Esophagus squamous epithelium (tissue), 5 donors: ENCODE measurements at places on chromosomes 12 and 14.

GRCh38 chr12:122227341-122227740, 1.5 kb upstream of the DIABLO start:
- DNase-seq = no peak

DNA sequence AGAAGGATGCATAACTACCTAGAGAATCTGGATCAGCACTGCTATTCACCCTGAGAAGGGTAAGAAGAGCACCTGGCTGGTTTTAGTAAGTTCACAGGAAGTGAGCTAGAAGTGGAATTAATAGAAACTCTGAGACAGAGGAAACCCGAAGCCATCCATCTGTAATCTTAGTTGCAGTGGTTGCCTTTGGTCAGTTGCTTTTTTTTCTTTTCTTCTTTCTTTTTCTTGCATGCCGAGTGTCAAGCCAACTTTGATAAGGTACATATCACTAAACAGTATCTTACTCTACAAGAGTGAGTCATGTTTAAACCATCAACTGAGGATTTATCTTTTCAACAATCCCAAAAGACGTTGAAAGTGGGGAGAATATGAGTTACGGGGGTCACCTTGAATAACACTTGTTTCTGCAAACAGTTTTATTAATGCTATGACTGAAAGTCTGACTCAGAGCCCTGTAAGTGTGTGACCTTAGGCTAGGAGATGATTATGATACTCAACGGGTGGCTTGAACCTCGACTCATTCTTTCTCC, 26.7 kb downstream of the C12orf75 start:
- no peak for DNase-seq

- no peak for DNase-seq
These were observed 19.1 kb downstream of the FBXW8 start for GRCh38 chr12:116929885-116930284.

GRCh38 chr12:51471111-51471864, 46.7 kb downstream of the SLC4A8 start:
- DNase-seq = no peak

- no peak for DNase-seq
These were observed 33.5 kb downstream of the KIF26A start for GRCh38 chr14:104171895-104172294.

- DNase-seq = no peak
These were observed at the start of gene WSCD2 for GRCh38 chr12:108129017-108129812. Gene WSCD2, plus strand, starts transcription at chr12:108129288. Its CDS starts 66,545 bp downstream, at chr12:108195833.

DNA sequence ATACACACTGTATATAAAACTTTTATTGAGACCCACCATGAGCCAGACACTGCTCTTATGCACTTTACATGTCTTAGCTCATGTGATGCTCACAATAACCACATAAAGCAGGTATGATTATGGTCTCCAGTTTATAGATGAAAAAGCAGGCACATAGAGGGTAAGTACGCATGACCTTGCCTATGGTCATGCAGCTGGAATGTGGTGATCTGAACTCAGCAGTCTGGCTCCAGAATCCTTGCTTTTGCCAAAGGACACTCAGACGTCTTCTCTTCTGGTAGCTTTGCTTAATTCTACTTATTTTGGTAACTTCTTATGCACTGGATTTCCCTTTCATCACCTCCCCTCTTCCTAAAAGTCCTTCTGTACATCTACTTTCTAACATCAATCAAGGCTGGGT, 103.3 kb upstream of the CRY1 start:
- no peak for DNase-seq

GRCh38 chr14:100979780-100980179, 76.3 kb upstream of the RTL1 start:
- DNase-seq = no peak

- no peak for DNase-seq
These were observed 10.2 kb downstream of the ERG28 start for GRCh38 chr14:75650253-75651058.

DNA sequence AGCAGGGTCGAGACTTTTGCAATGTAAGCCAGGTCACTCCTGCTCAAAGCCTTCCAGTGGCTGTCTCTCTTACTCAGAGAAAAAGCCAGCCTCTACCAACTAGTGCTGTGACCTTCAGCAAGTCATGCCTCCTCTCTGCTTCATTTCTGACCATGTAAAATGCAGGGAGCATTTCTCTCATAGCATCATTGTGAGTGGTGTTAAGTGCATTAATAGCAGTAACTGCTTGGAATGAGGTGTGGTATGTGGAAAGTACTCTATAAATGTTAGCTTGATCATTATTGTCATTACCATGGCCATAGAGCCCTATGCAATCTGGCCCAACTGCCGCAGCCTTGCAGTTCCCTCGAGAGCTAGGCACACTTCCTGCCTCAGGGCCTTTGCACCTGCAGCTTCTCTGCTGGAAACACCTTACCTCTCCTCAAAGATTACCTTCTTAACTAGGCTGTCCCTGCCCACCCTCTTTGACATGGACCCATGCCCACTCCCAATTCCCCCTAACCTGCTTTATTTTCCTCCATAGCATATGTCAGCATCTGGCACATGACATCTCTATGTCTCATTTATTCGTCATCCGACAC, 10.9 kb downstream of the PLEKHD1 start:
- no peak for DNase-seq

DNA sequence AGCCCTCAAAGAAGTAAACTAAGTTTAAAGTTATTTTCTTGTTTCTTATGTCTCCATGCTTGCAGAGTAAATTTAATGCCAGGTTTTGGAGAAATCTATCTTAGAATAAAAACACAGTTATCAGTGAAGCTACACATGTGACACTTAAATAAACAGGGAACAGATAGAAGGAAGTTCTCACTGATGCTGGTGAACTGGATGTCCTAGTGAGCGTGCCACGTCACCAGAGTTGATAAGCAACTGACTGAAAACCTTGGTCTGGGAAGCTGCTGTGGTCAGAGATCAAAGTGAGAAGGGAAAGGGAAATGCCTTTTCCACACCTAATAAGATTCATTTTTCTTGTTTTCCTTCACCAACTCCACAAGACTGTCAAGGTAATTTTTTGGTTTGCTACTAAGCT, 74.8 kb upstream of the PCED1B start:
- DNase-seq = no peak

DNA sequence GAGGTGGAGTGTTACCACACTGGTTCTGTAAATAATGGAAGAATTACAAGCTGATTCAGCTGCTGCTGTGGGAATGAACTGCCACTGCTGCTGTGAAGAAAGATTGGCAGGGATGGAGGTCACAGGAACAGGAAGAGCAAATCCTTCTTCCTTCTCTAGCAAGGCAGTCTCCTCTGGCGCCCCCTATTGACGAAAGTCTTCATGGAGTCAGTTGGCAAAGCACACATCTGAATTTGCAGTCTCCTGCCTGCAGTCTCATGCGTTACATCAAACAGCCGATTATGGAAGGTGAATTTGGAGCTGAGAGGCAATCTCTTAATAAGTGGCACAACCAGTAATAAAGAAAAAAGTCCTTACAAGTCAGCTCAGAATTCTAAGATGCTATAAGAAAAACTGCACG, 106.0 kb upstream of the TMTC1 start:
- DNase-seq = no peak

DNA sequence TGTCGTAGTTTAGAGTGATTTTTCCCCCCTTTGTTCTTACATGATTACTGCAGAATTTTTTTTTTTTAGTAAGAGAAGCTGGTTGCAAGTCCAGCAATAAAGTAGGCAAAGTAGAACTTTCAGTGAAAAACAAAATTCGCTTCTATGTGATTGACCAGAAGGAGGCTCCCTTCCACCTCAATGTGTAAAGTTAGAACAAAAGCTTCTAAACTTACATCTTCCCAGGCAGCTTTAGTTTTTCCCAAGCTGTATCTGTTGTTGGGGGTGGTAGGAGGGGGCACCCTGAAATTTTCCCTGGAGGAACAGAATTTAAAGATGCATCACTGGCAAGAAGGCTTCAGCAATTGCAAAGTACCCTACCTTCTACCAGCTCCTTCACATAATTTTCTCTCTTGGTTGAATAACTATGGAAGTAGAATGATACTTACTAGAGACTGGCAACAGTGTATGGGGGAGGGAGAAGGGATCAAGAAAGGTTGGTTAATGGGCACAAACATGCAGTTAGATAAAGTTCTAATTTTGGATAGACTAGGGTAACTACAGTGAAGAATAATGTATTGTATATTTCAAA, 87.3 kb upstream of the E2F7 start:
- DNase-seq = no peak

DNA sequence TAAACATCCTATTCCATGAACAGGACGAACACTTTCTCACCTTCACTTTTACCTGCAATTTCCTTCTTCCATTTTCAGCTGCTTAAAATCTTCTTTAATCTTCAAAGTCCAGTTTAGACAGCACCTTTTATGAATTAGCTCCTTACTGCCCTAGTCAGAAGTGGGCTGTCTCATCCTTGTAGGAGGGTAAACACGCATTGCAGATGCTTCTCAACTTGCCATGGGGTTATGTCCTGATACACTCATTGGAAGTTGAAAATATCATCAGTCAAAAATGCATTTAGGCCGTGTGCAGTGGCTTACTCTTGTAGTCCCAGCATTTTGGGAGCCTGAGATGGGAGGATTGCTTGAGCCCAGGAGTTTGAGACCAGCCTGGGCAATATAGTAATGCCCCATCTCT, 35.2 kb downstream of the HMGA2 start:
- no peak for DNase-seq

GRCh38 chr14:72756967-72757366, 136.9 kb downstream of the DPF3 start:
- no peak for DNase-seq

DNA sequence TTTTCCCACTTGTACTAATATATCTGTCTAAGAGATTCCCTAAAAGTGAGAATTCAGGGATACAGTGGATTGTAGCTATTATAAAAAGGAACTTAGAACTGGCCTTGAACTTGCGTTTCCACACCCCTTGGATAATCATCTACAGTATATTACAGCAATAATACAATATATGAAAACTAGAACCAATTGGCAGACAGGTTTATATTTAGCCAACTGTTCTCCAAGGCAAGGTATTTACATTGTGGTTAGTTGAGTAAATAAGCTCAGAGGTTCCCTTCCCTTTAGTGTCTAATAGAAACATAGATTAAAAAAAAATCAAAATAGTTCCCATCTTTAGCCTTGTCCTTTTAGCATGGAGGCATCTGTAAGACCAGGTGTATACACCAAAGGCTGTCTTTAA, 42.1 kb downstream of the LIMA1 start:
- DNase-seq = no peak

DNA sequence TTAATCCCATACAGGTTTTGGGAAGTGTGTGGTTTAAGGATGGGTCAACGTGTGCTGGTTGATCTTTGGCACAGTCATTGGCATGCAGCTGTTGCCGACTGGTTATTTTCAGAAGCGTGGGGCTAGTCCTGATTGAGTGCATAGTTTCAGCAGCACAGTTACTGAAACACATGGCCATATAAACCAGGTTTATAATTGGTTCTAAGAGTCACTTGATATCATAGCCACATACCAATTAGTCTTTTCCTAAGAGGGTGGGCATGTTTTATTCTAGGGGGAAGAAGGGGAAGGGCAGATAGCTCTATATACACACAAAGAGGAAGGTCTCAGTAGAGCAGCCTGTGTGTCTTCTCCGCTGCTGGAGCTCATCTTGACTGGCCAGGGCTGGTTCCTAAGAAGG, 11.0 kb upstream of the RPS6KL1 start:
- DNase-seq = no peak

GRCh38 chr12:53659571-53659981, 16.3 kb downstream of the ATP5MC2 start:
- DNase-seq = no peak

- DNase-seq = no peak
These were observed 123.8 kb upstream of the PTPRQ start for GRCh38 chr12:80320121-80320678.

- no peak for DNase-seq
These were observed 41.7 kb downstream of the RASSF9 start for GRCh38 chr12:85794531-85794930.

DNA sequence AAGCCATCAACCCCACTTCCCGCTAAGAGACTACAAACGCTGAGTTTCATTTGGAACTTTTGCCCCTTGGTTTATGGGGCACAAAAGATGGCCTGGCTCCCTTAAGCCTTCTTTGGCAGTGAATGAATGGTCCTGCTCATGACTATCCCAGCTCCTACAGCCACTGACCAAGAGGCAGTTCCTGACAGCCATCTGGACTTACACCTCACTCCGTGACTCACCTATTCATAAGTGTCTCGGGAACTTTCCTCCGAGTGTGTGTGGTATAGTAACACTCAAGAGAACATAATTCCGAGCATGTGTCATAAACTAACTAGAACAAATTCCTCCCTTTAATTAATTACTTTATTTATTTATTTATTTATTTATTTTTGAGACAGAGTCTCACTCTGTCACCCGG, 51.9 kb upstream of the NUDT4 start:
- no peak for DNase-seq

DNA sequence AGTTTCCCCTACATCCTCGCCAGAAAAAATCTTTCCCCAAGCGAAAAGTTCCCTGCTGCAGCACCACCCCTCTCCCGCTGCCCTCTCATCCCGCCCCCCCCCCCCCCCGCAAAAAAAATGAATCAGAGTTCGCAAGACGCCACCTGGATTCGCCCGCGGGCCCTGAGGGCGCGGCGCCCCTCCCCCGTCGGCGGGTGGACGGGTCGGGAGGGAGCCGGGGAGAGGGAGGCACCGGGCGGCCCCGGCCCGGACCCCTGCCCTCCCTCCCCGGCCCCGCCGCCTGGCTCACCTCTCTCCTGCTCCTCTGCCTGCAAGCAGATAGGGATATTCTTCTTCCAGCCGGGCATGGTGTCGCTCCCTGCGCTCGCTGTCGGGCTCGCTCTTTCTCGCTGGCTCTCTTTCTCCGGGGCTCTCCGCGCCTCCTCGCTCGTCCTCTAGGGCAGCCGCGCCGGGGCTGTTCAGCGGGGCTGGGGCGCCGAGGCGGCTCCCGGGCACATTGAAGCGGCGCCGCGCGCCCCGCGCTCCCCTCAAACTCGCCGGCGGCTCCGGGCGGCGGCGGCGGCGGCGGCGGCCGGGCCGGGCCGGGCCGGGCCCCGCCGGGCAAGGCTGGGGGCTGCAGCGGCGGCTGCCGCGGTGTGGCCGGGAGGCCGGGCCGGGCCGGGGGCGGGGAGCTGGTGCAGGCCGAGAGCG, 200.3 kb upstream of the CAND1 start:
- no peak for DNase-seq

DNA sequence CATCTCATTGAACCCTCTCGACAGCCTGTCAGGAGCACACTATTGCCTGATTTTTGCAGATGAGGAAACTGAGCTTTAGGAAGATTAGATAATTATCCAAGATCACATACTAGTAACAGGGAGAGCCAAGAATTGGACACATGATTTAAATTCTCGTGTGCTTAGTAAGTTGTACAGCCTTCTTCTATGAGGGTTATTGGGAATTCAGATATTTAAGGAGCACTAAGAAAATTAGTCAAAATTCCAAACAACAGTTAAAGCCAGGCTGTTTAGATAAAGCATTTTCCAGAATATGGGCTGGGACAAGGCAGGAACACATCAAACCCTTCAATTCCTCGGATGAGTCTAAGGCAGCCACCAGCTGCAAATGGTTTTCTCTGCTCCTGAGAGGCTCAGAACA, 148.8 kb downstream of the TMEM30B start:
- DNase-seq = no peak
